HFFc6 (cell line): ENCODE measurements at places on chromosomes 7 and 10. TPM values are rescaled to one million over a fixed set of nuclear protein-coding genes. Genes with fewer than 3 reads are reported as not detected.

GRCh38 chr10:35636956-35637355 lies 5.1 kb downstream of the FZD8 start:
- DNase-seq = no peak

- no peak for DNase-seq
These were observed 82.6 kb downstream of the UPF2 start for GRCh38 chr10:11959966-11960365.

DNA sequence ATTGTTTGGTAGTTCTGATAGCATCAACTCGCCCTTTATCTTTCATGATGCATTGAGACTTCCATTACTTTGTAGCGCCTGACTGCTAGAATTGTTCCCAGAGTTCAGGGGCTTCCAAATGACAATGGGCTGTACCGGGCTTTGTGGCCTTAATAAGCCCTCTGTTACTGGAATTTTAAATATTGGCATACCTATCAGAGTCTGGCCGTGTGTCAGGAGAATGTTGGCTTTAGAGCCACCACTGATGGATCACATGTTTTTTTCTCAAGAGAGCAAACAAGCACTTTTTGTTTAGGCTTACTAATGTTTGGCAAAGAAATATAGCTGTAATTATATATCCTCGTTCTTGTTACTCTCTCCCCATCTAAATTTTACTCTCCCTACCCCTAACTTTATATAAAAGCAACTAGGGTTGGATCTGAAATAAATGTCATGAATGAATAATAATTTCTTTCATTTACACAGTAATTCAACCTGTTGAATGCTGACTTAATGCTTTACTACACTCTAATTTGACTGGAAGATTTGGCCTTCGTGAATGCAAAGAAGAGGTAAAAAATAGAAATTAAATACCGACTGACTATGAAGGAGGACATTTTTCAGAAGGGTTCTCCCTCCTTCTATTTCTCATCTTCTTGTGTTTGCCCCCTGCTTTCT lies 396.7 kb downstream of the AUTS2 start:
- no peak for DNase-seq

- no peak for DNase-seq
These were observed 197.4 kb upstream of the MTPN start for GRCh38 chr7:136174477-136175125.

- no peak for DNase-seq
These were observed 68.4 kb upstream of the ADAM12 start for GRCh38 chr10:126456632-126457031.

- DNase-seq = no peak
These were observed 34.1 kb downstream of the LRRC20 start for GRCh38 chr10:70348228-70348850.

- DNase-seq = no peak
These were observed 31.7 kb downstream of the ECHDC3 start for GRCh38 chr10:11773761-11774441.

GRCh38 chr10:12073526-12073925 lies 4.8 kb downstream of the DHTKD1 start:
- peak; percentile 15 for DNase-seq

Gene GCK
- 0.15 to 0.31 TPM in 2 of 3 replicates, not detected in the other for total RNA-seq
